Non-pigmented ciliary epithelial cell (primary cell): ENCODE measurements at places on chromosomes 3 and 15.

- DNase-seq: no peak
These were observed 229.0 kb downstream of the ADAMTS17 start for GRCh38 chr15:100112636-100113305.

- no peak for DNase-seq
These were observed 720.9 kb downstream of the GRM7 start for GRCh38 chr3:7581831-7582230.

GRCh38 chr3:162398554-162398953 is 901.9 kb downstream of the OTOL1 start:
- no peak for DNase-seq

DNA sequence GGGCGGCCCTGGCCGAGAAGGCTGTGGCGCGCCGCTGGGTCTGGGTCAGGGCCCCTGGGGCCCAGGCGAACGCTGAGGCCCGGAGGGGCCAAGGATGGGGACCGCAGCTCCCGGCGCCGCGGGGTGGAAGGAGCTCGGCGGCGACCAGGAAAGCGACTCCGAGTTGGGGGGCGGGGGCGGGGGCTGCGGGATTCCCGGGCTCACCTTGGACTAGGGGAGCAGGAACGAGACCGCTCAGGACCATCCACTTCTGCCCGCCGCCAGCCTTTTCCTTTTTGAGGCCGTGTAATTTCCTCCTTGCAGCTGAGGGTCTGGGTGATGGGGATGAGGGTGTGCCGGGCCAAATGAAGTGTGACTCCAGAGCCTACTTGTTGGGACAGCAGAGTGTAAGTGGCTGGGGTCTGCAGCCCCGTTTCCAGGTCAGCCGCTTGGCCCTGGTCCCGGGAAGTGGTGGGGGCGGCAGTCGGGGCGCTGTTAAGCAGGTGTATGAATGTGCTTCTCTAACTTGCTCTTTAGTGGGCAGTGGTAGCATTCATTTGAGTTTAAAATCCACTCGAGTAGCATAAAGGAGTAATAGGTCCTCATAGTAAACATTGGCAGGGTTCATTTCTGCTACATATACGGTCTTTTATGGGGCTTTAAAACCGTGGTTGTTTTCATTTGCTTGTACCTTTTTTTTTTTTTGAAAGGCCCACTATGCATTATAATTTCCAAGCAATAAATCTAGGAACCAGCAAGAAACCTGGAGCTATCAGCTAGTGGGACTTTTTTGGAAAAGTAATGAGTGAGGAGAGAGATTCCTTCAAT is 717 bp downstream of the PXK start:
- DNase-seq: no peak

- DNase-seq: no peak
These were observed 4.2 kb upstream of the CHRM5 start for GRCh38 chr15:33963831-33964664.
